GM13976 (cell line): ENCODE measurements at places on chromosomes 5 and 9.

DNA sequence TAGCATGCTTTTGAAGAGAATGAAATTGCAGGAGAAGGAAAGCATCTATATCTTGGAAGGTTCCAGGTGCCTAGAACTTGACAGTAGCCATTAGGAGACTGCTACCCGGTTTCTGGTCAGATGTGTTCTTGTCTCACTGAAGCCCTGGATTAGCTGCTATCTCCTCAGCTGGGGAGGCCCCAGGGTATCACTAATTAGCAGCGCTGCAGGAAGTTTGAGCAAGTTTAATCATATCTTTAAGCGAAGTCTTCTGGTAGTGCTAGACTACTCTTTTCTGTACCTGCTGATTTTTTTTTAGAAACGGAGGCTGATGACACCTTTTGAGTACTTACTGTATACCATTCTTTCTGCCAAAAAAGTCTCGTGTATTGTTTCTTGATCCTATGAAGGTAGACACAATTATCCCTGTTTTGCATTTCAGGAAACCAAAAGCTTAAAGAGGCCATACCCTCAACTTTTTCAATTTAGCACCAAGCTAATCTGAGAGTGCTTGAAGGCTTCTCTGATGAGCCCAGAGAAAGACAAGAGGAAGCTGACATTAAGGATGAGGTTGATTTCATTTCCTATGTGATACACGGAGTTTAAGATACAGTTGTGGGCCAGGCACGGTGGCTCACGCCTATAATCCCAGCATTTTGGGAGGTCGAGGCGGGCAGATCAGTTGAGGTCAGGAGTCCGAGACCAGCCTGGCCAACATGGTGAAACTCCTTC, 201.3 kb downstream of the ARHGAP26 start:
- DNase-seq: no peak

DNA sequence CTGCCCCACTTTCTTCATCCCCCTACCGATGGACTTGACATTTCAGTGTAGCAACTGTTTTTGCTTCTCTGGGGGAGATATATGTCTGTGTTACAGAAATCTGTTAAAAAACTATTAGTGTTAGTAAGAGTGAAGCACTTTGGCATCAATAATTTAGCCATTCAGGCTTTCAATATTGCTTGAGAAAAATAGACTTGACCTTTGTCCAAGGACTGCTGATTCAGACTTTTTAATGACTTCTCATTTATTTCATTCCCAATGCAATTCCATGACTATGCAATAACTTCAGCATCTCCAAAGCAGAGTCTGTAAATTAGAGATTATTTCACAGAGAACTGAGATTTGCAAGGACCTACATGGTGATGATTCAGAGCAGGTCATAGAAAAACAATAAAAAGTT, 104.1 kb upstream of the SPEF2 start:
- no peak for DNase-seq

- no peak for DNase-seq
Measured at GRCh38 chr5:133967698-133968203, 674 bp downstream of the C5orf15 start.

DNA sequence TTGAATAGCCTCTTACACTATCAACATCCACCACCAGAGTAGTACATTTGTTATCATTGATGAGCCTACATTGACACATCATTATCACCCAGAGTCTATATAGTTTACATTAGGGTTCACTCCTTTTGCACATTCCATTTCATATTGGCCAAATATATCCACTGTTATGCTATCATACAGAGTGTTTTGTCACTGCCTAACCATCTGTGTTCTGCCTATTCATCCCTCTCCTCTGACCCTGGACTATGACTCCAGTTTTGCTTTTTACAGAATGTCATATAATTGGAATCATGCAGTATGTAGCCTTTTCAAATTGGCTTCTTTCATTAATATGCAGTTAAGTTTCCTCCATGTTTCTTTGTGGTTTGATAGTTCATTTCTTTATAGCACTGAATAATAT, 904.7 kb downstream of the TLE1 start:
- no peak for DNase-seq

DNA sequence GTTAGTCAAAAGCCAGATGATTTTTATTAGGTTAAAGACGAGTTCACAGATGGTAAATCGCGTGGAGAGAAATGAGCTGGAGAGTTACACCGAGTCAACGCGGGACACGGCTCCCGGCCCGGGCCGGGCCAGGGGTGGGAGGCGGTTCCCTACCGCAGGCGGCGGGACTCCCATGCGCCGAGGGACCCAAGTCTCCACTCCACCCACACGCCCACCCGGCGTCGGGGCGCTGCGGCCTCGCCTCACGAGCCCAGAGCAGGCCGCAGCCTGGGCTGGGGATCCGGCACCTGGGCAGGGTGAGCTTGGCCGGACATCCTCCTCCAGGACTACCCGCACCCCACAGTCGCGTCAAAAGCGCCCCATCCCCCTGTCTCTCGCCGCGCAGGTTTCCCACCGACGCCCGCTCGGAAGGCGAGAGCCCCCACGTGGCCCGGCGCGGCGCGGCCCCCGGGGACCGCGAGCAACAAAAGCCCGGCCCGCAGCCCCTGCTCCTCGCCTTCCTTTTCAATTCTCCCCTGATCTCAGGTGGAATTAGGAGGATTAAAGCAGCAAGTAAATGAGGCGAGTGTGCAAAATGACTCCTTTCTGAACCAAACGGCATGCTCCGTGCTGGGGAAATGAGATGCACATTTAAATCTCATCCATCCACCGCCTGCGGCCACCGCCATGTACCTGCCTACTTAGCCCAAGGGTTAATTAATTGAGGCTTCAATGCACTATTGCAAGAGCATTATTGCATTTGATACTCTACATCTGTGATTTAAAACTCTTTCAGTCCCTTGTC, 196.5 kb upstream of the TBCA start:
- peak; percentile 76 for DNase-seq

DNA sequence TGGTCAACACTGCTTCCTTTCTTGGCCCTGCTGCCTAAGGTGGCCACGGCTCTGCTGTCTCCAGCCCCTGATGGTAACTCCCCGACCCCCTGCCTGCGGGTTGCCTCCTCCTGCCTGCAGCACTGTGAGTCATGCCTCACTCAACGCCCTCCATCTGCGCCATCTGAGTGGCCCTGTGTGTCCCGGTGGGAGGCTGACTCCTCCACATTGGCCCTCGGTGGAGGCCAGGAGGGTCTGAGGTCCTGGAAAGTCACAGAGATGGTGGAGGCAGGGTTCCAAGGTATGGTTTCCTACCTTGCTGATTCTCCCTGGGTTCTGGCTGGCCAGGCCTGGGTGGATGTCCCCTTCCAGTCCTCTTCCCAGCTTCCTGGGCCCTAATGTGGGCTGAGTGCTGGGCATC, 64.5 kb upstream of the ADAMTS2 start:
- no peak for DNase-seq

DNA sequence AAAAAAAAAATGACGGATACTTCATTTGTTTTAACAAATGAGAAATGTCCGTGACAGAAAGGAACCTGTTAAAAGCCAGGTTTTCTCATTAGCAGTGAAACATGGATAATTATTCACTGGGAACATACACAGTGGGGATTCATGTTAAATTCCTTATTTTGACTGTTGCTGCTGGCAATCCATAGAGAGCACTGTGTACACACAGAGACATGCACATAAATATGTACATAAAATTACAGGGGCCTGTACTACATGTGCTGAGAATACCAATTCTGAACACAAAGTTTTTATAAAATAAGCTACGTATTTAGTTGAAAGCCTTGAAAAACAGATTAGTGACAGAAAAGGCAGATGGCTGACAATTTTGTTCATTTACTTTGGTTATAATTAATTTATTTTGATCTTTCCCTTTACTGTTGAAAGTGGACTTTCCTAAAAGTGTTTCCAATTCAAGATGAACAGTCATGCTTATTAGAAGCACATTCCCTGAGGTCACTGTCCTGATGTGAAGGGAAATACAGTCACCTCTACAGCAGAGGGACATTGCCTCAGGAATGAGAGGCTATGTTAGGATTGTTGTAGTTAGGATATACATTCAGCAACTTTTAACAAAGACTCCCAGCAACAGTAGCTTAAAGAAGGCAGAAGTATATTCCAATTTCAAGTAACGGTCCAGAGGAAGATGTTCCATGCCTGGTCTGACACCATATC, 166.7 kb downstream of the SAXO1 start:
- DNase-seq: no peak

DNA sequence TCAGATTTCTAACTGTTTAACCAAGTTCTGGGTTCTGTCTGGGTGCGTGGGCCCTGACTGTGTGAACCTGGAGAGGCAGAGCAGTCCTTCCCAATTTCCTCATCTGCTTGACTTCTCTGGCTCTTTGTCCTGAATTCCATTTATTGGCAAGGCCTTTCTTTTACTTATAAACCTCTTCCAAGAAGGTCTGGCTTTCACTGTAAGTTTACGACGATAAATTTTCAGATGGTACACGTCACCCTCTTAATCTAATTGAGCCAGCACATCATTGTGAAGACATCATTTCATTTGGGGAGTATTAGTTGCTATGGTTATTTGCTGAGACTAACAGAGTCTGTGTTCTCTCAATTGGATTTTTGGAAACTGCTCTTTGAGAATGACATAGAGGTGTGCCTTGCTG, 92.4 kb downstream of the ARHGAP26 start:
- no peak for DNase-seq

DNA sequence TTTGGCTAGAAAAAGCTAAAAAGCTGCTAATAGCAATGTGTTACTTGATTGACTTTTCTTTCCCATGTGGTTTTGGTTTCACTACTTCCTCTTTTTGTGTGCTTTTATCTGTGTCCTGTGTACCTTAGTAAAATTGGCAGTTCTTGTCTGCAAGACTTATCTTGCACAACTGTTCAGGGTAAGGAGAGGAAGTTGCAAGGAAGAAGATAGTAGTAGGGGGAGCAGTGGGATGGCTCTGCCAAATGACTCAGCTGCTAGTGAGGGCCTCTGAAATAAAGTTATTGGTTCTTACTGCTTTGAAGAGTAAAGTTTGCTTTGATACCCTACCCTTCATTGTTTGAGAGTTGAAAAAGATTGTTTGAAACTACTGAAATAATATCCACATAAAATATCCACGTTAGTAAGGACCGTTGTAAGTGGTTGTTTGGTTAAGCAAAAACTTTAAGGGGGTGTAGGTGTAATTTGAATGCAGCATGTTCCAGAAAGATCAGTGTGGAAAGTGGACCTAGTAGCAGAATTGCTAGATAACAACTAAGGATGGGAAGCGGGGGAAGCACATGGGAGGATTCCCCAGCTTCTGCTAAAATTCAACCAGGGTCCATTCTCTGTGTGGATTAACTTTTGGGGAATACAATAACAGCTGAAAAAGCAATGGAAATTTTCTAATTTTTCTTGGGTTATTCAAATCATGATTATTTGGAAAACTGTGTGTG, 123.5 kb downstream of the SCAMP1 start:
- peak; percentile 51 for DNase-seq

DNA sequence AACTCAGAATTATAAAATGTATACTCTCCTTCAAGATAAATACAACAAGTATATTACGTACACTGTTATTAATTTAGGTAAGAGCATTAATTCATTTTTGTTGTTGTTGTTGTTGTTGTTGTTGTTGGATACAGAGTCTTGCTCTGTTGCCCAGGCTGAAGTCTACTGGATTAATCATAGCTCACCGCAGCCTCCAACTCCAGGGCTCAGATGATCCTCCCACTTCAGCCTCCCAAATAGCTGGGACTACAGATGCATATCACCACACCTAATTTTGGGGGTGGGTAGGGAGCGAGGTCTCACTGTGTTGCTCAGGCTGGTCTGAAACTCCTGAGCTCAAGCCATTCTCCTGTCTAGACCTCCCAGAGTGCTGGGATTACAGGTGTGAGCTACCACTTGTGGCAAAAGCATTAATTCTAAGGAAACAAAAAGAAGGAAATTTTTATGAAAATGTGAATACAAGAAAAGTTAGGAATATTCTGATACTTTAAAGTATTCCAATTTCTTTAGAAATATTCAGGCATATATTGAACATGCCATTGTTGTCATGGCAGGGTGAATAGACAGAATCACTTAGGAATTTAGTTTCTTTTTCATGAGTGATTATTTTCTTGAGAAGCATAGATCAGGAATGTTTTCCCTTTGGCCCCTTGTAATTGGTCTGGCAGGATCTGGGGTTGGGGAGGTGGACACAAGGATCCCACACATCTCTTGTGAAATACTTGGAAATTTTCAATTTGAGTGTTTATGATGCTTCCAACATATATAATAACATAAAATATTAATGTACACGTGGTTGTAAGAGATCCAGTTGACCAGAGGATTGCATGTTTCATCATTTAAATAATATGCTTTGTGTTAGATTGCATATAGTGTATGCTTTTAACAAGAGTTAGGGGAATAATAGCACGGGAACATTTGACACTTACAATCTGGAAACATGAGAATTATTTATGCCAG, 263.6 kb downstream of the FANCC start:
- DNase-seq: no peak

- no peak for DNase-seq
Measured at GRCh38 chr5:114434396-114435219, 72.7 kb downstream of the KCNN2 start.

GRCh38 chr9:136823136-136824046, 15.6 kb downstream of the RABL6 start:
- DNase-seq: no peak

DNA sequence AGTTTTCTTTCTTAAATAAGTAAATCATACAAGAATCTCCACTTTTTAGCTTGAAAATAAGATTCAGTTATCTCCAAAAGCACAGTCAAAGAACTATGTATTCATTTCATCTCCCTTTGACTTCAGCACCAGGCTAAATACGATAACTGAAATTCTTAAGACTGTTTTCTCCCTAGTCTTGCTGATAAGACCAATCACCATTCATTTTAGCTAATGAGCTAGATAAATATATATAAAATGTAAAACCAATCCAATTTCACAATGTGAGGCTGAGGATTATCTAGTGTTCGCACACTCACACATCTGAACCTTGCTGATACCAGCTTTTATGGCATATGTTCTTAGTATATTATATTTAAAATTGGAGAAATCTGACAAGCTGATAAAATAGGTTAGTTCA, 17.3 kb upstream of the ZNF622 start:
- no peak for DNase-seq

- no peak for DNase-seq
Measured at GRCh38 chr5:98904780-98905179, 24.0 kb downstream of the CHD1 start.
